Bronchus fibroblast of lung (primary cell): ENCODE measurements at places on chromosomes 3 and 15. TPM values are rescaled to one million over a fixed set of nuclear protein-coding genes. Genes with fewer than 3 reads are reported as not detected.

The ACKR4 gene
- total RNA-seq: not detected in 2 replicates

The TM6SF1 gene
- 3.0 and 4.2 TPM in 2 replicates for total RNA-seq

The ITGB5 gene
- total RNA-seq: 67.3 and 71.8 TPM in 2 replicates

The DPPA2 gene
- total RNA-seq: not detected in 2 replicates

The RETNLB gene
- not detected in 2 replicates for total RNA-seq

The UPK1B gene
- not detected in 2 replicates for total RNA-seq

The DISP2 gene
- 0.17 and 0.30 TPM in 2 replicates for total RNA-seq

The SYNM gene
- total RNA-seq: 1.6 and 1.8 TPM in 2 replicates

The QTRT2 gene
- 11.4 and 11.7 TPM in 2 replicates for total RNA-seq

The C3orf38 gene
- 12.9 TPM in 2 replicates for total RNA-seq

The CLDN16 gene
- not detected in 2 replicates for total RNA-seq

The CELF6 gene
- total RNA-seq: not detected in 2 replicates

The XCR1 gene
- total RNA-seq: not detected in 2 replicates

The CIB2 gene
- total RNA-seq: 2.2 and 2.8 TPM in 2 replicates

The DAZL gene
- total RNA-seq: not detected in 2 replicates

The FEZF2 gene
- not detected in 2 replicates for total RNA-seq
